M059J (cell line): ENCODE measurements at places on chromosomes 5 and 9. TPM values are rescaled to one million over a fixed set of nuclear protein-coding genes. Genes with fewer than 3 reads are reported as not detected.

DNA sequence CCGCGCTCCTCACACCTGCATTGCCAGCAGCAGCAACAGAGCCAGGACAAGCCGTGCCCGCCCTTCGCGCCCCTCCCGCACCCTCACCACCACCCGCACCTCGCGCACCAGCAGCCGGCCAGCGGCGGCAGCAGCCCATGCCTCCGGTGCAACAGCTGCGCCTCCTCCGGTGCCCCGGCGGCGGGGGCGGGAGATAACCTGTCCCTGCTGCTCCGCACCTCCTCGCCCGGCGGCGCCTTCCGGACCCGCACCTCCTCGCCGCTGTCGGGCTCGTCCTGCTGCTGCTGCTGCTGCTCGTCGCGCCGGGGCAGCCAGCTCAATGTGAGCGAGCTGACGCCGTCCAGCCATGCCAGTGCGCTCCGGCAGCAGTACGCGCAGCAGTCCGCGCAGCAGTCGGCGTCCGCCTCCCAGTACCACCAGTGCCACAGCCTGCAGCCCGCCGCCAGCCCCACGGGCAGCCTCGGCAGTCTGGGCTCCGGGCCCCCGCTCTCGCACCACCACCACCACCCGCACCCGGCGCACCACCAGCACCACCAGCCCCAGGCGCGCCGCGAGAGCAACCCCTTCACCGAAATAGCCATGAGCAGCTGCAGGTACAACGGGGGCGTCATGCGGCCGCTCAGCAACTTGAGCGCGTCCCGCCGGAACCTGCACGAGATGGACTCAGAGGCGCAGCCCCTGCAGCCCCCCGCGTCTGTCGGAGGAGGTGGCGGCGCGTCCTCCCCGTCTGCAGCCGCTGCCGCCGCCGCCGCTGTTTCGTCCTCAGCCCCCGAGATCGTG, 517 bp downstream of the KCNN2 start:
- DNase-seq: peak; percentile 4

DNA sequence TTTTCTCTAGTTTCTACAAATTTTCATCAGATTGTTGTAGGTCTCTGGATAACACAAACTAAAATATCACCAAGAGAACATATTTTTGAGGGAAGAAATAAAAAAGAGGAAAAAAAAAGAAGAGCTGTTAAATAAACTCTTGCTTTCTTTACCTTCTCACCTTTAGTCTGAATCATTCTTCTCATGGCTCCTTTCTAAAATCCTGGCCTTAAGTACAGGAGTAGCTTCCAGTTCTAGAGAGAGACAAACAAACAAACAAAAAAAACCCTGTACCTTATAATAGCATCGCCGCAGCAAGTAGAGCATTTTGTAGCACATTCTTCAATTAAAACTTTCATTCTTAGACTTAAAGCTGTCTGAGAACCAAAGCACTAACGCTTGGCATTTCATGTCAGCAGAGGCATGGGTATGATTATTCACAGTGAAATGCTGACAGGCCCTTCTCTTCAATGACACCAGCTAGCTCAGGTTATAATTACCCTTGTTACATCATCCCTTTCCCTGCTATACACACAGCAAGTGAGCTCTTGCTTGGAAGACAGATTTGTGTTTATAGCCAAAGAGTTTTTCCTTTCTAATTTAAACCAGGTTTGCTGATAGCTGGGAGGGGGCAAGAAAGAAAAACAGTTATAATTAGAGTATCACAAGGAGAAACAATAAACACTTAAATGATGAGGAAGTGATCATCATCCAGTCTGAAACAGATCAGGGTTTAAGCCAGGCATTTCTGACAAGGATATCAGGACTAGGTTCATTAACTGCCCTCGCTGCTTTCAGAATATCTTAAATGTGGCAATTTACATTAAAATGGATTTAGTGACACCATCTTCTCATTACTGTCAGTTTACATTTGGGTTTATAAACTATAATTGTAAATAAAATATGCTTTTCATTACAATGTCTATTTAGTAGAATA, 510.9 kb upstream of the ZNF608 start:
- DNase-seq: no peak

DNA sequence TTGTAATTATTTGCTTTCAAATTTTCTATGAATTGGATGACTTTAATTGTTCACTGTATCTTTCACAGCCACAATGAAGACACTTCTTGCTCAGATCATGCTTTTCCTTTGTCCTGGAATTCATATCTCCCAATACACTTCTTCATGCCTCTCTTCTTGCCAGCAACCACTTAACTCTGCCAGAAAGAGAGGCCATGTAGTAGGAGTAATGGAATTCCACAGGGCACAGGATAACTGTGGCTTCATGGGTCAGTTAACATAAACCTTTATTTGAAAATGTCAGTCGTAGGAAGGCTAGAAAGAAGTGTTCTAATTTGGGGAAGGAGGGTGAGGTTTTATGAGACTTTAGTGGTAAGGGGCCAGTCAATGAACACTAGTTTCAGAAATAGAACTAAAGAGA, 190.3 kb downstream of the TMEM167A start:
- DNase-seq: peak; percentile 40

- DNase-seq: no peak
These were observed 106.5 kb downstream of the THBS4 start for GRCh38 chr5:80141681-80142080.

DNA sequence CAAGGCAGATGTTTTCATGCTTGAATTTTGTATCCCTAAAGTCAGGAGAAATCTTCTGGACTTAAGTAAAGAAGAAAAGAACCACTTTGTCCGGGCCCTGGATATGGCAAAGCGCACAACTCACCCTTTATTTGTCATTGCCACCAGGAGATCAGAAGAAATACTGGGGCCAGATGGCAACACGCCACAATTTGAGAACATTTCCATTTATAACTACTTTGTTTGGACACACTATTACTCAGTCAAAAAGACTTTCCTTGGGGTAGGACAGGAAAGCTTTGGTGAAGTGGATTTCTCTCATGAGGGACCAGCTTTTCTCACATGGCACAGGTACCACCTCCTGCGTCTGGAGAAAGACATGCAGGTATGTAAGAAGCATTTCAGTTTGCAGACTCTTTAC, 2.3 kb downstream of the TYRP1 start:
- peak; percentile 74 for DNase-seq

DNA sequence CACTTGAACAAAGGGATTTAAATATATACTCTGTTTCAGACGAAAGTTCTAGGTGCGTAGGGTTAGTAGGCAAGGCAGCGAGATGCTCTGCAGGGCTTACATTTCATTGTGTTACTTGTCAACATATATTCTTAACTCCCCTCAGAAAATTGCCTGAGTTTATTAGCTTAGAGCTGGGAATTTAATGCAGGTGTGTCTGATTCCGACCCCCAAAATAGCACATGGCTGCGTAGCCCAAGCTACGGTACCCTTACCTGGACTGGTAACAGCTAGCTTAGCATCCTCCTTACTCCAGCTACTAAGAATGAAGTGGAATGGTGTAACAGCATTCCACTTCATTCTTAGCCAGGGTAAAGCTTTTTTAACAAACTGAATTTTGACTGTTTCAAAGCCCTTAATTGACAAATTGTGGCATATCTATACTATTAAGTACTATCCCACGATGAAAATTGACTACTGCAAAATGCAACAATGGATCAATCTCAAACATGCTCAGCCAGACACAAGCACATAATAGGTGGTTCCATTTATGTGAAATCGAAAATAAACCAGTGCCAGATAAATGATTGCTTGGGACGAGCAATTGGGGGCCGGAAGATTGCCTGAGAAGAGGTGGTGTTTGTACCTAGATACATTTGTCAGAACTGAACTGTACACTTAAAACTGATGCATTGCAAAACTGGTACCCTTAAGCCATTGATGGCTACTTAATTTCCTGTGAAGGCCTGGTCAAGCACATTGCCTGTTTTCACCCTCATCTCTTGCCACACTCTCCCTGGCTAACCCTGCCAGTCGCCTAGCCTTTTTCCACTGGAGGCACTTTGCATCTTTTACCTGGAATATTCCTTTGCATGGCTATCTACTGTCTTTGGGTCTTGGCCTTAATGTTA, 3.0 kb upstream of the FGF18 start:
- DNase-seq: no peak

- DNase-seq: peak; percentile 9
These were observed 484.3 kb downstream of the BNC2 start for GRCh38 chr9:16386007-16386826.

GRCh38 chr9:68844631-68845612, 139.9 kb downstream of the PIP5K1B start:
- DNase-seq: peak; percentile 24

GRCh38 chr5:109721741-109722140, 32.0 kb downstream of the MAN2A1 start:
- DNase-seq: no peak

- DNase-seq: no peak
These were observed 137.9 kb downstream of the GNAQ start for GRCh38 chr9:77893706-77894105.

DNA sequence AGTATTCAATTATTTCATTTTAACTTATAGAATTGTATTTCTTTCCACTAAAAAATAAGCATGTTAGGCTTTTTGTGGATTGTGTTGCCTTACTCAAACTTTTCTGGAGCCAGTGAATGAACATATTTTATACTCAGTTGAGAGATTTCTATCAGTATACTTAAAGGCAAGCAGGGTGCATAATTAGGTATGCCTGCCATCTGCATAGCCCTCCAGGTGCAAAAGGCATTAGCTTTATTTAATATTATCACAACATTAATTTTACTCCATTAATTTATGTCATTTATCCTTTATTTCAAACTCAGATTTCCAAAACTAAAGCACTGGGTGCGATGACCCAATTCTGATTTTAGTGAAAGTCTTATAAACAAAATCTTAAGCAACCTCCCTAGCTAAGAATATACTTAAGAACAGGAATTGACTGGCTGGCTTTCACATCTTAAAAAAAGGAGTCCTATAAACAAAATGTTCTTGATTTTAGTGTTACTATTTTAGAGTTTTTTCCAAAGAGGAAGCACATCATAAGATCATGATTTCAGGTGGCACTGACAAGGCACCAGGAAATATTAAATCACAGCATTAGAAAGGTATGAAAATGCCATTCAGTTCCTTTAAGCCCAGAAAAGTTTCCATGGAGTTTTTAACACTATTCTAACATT, 178.4 kb downstream of the MPDZ start:
- no peak for DNase-seq

GRCh38 chr5:115751176-115751575, 65.3 kb downstream of the CDO1 start:
- no peak for DNase-seq

GRCh38 chr9:101119206-101119819, 90.8 kb downstream of the PLPPR1 start:
- DNase-seq: peak; percentile 20

GRCh38 chr9:115596021-115596745, 478.2 kb upstream of the TNC start:
- peak; percentile 94 for DNase-seq

GRCh38 chr9:69122549-69123141, 51.4 kb upstream of the TJP2 start:
- DNase-seq: peak; percentile 62

PCDHB6 gene
- 0.49 and 0.62 TPM in 2 replicates for total RNA-seq

ADAMTS16 gene
- total RNA-seq: 1.4 and 2.4 TPM in 2 replicates

GPR150 gene
- 0.34 and 2.4 TPM in 2 replicates for total RNA-seq

CCNO gene
- total RNA-seq: 5.1 and 5.5 TPM in 2 replicates
